ENCODE measurements at places on chromosomes 6 and 20. TPM values are rescaled to one million over a fixed set of nuclear protein-coding genes. Genes with fewer than 3 reads are reported as not detected.

DNA sequence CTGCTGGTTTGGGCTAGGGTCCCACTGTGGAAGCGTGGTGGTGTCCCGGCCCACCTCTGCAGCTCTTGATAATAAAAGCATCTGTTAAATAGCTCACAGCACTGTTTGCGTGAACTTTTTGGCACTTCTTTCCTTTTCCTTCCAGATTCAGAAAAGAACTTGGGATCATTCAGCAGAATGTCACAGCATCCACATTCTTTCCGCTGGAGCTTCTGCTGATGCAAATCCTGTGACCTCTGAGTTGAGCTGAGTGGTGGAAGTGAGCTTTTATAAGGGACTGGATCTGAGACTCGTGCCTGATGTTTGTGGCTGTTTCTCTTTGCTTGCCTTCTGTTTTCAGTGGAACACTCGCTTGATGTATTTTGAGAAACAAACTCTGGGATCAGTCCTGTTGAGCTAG, 3.9 kb downstream of the OSBPL2 start:
- no peak for DNase-seq

DNA sequence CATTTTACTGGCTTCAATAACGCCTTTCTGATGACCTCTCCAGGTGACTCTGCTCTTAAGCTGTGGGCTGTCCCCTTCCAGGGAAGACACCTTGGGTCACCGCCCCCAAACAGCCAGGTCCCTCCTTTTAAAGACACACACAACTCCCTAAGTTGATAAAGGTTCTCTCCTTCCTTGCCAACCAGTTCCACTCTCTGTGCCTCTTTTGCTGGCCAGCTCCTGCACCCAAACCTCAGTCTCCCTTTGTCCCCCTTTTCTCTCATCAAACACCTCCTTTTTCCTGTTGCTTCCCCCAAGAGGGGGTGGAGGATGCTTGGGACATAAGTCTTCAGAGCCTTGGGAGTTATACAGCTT, 1.0 kb downstream of the NCOA6 start:
- DNase-seq = peak; percentile 79

Gene CRISP3
- 0.29 TPM for polyA plus RNA-seq

GRCh38 chr6:52317841-52318581, 33.5 kb upstream of the MCM3 start:
- no peak for DNase-seq

GRCh38 chr6:89035252-89036101, 45.1 kb upstream of the PNRC1 start:
- DNase-seq = peak; percentile 83

DNA sequence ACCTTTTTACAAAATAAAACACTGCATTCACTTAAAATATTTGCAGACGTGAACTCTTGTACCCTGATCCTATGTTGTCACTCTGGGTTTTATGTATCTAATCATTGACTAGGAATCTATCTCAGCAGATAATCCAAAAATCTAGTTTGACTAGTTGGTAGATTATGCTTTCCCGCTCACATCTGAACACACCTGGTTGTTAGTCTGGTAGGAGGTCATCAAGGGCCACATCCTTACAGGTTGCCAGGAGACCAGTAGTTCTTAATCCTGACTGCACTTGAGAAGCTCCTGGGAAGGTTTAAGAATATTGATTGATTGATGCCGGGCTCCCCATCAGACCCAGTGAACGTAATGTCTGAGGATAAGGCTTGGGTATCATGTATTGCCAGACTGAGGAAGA, 104.4 kb downstream of the MTHFD1L start:
- DNase-seq = no peak

DNA sequence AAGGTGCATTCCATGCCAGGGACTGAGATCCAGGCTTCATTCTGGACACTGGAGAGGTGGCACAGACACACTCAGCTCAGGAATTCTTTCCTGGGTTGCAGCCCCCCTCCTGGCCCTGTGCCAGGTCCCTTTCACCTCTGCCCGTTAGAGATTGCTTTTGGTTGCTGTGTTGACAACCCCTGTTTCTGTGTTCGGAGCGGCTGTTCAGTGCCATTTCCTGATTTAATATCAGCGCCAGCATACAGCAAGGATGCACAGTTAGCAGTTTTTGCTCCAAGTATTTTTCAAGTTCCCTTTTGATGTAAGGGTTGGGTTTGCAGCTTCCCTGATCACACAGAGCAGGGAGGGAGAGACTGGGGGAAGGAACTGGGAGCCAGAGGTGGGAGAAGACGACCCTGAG, 8.5 kb upstream of the MAFB start:
- DNase-seq = no peak

DNA sequence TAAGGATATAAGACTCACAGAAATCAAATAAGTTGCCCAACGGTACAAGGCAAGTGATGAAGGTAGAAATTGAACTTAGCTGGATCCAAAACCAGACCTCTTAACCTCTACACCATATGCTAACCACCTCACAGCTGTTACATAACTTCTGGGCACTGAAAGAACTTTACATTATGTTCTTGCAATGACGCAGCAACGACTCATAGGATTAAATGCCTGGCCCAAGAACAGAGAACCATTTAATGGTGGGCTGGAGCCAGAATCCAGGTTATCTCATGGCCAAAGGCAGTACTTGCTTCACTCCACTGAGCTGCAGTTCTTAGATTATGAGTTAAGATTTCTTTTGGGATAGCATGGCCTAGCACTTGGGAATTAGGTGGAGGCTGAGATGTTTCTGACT, 4.4 kb downstream of the TRMT6 start:
- no peak for DNase-seq
